Peyer's patch (tissue), 4 donors: ENCODE measurements at places on chromosomes 6 and 20. TPM values are rescaled to one million over a fixed set of nuclear protein-coding genes. Genes with fewer than 3 reads are reported as not detected.

SEMG1 gene
- total RNA-seq = not detected

- no peaks in the 10 kb centered on the region for H3K36me3 ChIP-seq
- H3K27me3 ChIP-seq = no peaks in the 10 kb centered on the region
- peaks cover 6% of the 10 kb centered on the region for H3K4me1 ChIP-seq
- peak overlapping the region; percentile 67 for H3K27ac ChIP-seq
- no peak overlapping the region for H3K4me3 ChIP-seq
Observed at GRCh38 chr6:6751619-6752023, 163.1 kb downstream of the LY86 start.

DNA sequence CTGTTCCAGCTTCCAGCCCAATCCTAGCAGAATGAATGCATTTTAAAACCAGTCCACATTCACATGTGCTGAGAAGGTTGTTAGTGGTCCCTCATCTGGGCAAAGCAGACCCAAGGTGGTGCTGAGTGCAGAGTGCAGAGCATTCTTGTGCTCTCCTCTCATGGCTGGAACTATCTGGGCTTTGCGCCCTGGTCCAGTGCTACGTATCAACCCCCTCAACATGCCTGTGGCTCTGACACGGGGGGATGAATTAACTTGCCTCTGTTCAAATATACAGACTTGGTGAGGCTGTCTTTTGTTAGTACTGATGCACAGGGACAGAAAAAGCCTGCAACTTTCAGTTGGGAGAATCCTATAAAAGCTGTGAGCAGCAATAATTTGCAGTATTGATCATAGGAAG is 42.5 kb downstream of the PANK2 start:
- H3K36me3 ChIP-seq = no peaks in the 10 kb centered on the region
- no peak overlapping the region for H3K27ac ChIP-seq
- H3K27me3 ChIP-seq = no peaks in the 10 kb centered on the region
- H3K4me3 ChIP-seq = no peak overlapping the region

DNA sequence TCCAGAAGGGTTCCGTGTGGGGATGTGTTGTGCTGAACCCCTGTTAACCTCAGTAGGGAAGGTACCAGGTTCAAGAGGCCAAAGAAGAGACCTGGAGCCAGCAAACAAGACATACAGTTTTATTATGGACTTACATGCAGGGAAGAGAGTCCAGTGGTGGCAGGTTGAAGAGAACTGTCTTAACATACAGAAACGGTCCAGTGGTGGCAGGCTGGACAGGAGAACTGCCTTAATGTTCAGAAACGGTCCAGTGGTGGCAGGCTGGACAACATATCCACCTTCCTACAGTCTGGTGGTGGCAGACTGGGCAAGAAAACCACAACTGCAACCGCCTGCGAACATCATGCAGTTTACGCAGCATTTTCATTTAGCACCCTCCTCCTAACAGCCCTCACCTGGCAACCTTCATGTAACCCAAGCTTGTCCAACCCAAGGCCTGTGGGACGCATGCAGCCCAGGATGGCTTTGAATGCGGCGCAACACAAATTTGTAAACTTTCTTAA is 75.9 kb downstream of the PHACTR3 start:
- H3K36me3 ChIP-seq = no peaks in the 10 kb centered on the region
- H3K27me3 ChIP-seq = no peaks in the 10 kb centered on the region
- no peak overlapping the region for H3K27ac ChIP-seq
- no peak for DNase-seq
- H3K4me3 ChIP-seq = no peak overlapping the region

ZNF831 gene
- total RNA-seq = 1.8 TPM

- no peaks in the 10 kb centered on the region for H3K36me3 ChIP-seq
- H3K4me3 ChIP-seq = no peak overlapping the region
- no peaks in the 10 kb centered on the region for H3K27me3 ChIP-seq
- H3K4me1 ChIP-seq = no peaks in the 10 kb centered on the region
Observed at GRCh38 chr20:25726357-25726756, 29.7 kb upstream of the ZNF337 start.

DNA sequence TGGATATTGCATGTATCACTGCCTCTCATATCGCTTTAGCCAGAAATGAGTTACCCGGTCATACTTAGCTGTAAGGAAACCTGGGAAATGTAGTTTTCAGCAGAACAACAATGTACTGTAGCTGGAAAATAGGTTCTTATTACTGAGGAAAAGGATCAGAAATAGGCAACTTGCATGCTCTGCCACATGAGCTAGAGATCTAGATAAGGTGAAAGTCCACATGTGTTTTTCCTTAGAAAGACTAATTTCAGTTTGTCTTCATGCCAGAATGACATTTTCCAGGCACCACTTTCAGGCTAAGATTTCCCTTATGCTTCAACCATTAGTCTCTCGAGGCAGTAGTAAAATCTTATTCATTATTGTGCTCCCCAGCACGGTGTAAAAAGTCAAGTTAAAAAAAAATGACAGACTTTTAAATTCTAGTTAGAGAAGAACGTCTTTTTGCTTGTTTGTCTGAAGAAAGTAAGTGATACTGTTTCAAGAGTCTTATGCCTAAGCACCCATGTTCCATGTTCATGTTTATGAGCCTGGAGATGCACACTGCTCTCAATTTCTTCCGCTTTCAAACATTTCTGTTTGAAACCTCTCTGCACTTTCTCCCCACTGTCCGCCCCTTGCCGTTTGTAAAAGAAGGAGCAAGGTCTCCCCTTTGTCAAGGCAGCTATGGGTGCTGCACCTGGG is 67.6 kb downstream of the ZNF831 start:
- H3K27ac ChIP-seq = no peak overlapping the region
- DNase-seq = no peak
- no peak overlapping the region for H3K4me3 ChIP-seq
- H3K27me3 ChIP-seq = no peaks in the 10 kb centered on the region

PHACTR1 gene
- 1.3 TPM for total RNA-seq

DNA sequence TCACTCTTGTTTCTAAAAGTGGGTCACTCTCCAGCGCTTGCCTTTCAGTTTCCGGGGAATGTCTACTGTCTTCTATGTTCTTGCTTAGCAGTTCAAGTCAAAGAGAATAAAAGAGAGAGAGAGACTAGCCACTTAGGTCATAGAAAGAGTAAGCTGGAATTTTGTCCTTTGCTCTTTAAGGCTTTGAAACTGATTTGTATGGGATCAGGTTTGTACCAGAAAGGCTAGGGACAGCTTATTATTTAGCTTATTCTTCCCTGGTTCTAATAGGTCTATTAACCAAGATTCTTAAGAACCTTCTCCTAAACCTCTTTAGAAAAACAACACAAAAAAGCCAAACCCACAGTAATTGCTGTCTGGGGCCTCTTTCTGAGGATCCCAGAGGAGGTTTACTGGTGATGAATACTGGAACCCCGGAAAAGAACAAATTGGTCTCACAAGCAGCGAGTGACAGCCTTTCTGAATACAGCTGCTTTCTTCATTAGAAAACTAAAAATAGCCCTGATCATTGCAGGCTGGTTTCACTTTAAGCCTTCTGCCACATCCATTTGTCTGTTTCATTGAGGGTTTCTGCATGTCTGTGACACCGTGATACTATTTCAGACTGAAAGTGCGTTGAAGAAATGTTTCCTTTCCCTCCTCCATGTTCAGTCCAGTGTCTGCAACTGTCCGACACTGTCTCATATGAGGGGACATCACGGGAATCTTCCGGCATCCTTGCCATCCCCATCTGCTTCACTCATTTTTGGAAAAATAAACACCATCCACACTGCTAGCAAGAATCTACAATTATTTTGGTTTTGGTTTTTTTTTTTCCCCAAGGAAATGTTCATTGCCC is 75.1 kb upstream of the ATXN1 start:
- no peaks in the 10 kb centered on the region for H3K4me1 ChIP-seq
- H3K36me3 ChIP-seq = no peaks in the 10 kb centered on the region
- DNase-seq = no peak
- no peak overlapping the region for H3K4me3 ChIP-seq
- no peak overlapping the region for H3K27ac ChIP-seq

CCDC170 gene
- 1.5 TPM for total RNA-seq

CST2 gene
- not detected for total RNA-seq

DNA sequence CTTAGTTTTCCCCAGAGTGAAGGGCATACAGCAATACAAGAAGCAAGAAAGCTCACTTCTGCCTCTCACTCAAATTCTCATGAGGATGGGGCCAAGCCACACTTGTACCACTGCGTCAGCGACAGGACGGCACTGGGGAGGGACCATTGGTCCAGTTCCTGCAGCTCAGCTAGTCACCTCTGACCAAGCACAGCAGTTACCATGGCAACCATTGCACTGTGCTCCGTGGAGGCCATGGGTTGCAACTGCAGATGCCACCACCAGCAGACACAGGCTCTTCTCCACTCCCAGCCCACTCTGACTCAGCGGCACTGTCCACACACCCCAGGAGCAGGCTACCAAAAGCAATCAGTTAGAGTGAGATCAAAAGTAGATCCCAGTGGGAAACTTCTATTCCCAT is 441.1 kb upstream of the ARID1B start:
- H3K4me3 ChIP-seq = no peak overlapping the region
- no peaks in the 10 kb centered on the region for H3K36me3 ChIP-seq
- H3K27me3 ChIP-seq = no peaks in the 10 kb centered on the region

SLC13A3 gene
- 10.7 TPM for total RNA-seq

RIPOR3 gene
- 24.6 TPM for total RNA-seq

GRCh38 chr20:17520583-17520982 is 10.6 kb downstream of the BFSP1 start:
- no peaks in the 10 kb centered on the region for H3K27me3 ChIP-seq
- DNase-seq = no peak
- no peaks in the 10 kb centered on the region for H3K4me1 ChIP-seq
- no peaks in the 10 kb centered on the region for H3K36me3 ChIP-seq

GRCh38 chr20:49597825-49598395 is 30.0 kb upstream of the PTGIS start:
- no peak overlapping the region for H3K4me3 ChIP-seq
- no peaks in the 10 kb centered on the region for H3K36me3 ChIP-seq
- H3K27ac ChIP-seq = no peak overlapping the region
- DNase-seq = no peak
- no peaks in the 10 kb centered on the region for H3K27me3 ChIP-seq

DNA sequence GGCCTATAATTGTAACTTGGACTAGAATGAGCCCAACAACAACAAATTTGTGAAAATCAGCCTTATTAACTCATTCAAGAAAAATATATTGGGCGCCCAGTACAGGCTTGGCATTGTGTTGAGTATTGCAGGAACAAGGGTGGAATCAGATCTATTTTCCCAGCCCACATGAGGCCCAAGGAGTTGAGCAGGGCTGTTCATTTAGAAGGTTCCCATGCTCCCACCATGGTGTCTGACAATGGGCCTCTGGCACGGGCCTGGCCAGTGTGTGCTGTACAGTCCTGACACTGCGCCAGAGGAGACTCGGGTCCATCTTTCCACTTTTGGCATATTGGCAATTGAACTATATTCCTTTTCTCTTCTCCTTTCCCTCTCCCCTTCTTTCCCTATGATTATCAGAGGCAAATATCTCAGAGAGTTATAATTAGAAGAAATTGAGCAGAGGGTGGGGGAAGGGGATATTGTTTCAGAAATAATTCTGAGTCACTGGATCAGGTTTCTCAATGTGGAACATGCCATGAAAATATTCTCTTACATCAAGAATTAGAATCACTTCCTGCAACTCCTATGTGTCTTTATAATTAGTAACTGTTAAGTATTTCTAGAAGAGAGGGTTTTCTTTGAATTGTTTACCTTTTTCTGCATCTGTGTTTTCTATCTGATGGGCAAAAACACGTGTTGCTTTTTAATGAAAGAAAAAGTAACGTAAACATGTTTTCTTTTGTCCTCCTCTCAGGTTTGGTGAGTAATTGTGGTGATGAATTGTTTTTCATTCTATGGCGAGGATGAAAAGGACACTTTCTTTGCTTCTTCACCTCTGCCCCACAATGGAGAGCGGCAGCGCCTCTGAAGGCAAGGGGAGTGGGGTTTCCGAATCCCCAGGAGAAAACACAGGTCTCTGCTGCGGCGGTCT is 209.4 kb downstream of the FOXA2 start:
- no peaks in the 10 kb centered on the region for H3K27me3 ChIP-seq
- no peak overlapping the region for H3K4me3 ChIP-seq
- H3K4me1 ChIP-seq = no peaks in the 10 kb centered on the region
- DNase-seq = no peak

GRCh38 chr6:53483423-53484353 is 61.2 kb downstream of the GCLC start:
- no peaks in the 10 kb centered on the region for H3K4me1 ChIP-seq
- H3K27ac ChIP-seq = no peak overlapping the region
- H3K4me3 ChIP-seq = no peak overlapping the region
- DNase-seq = no peak

DNA sequence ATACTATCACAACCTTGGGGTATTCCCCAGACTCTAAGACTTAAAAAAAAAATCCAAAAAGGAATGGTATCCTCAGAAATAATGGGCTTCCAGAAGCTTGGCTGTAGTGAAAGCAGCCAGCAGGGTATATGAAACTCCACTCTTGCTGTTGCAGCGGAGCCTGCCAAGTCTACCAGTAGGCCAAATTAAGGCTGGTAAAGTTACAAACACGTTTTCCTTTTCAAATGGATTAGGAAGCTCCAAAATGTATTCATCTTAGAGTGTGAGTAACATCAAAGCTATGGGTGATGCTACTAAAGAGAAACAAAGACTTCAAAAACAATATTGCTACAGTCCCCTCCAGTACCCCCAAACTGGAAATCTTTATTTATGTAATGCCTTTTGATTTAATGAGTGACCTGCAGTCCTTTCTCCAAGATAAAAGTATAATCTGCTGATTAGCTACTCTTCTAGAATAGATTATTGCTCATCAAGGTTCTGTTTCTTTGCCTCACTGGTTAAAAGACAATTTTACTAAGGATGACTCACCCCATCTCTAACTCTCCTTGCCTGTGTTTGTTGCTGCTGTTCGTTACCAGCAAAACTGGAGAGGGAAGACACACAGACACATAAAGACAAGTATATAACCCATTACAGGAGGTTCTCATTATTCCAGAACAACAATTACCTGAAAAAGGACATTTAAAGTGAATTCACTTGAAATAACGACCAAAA is 84.9 kb downstream of the BTBD9 start:
- no peak for DNase-seq
- no peaks in the 10 kb centered on the region for H3K36me3 ChIP-seq
- no peaks in the 10 kb centered on the region for H3K27me3 ChIP-seq
- H3K4me1 ChIP-seq = peaks cover 4% of the 10 kb centered on the region
- no peak overlapping the region for H3K4me3 ChIP-seq

DNA sequence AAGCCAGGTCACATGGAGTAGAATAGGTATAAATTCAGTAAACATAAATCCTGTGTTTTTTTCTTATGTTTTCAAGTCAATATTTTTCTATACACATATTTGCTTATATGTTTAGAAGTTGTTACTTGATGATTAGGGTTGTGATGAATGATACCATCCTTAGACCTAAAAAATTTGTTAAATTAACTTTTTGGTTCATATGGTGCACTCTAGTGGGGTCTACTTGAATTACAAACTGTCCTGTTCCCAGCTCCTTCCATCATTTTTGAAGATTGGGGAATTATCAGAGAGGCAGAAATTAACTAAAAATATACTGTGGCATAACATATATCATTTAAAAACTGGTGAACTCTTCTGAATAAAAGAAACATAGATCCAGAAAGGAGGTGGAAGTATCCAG is 48.3 kb upstream of the RIPPLY2 start:
- no peaks in the 10 kb centered on the region for H3K4me1 ChIP-seq
- DNase-seq = no peak
- H3K4me3 ChIP-seq = no peak overlapping the region
- no peaks in the 10 kb centered on the region for H3K36me3 ChIP-seq
- no peak overlapping the region for H3K27ac ChIP-seq
- no peaks in the 10 kb centered on the region for H3K27me3 ChIP-seq

GJA1 gene
- 19.8 TPM for total RNA-seq
